ENCODE measurements at places on chromosomes 3 and 15. TPM values are rescaled to one million over a fixed set of nuclear protein-coding genes. Genes with fewer than 3 reads are reported as not detected.

DNA sequence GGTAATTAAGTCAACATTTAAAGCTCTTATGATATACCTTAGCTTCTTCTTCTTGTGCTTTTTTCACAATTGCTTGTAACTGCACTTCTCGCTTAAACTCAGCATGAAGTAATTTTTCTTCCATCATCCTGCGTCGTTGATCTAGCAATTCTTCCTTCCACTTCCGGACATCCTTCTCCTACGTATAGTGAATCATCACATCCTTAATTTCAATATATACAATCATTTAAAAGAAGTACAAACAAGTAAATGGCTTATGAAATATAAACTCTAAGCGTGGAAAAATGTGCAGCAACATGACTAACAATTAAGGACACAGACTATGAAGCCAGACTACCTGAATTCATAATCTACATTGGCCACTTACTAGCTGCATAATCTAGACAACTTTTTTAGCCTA, 151.4 kb downstream of the SCAPER start:
- no peak for DNase-seq

SCAMP5 gene
- 3.9 TPM for total RNA-seq

DNA sequence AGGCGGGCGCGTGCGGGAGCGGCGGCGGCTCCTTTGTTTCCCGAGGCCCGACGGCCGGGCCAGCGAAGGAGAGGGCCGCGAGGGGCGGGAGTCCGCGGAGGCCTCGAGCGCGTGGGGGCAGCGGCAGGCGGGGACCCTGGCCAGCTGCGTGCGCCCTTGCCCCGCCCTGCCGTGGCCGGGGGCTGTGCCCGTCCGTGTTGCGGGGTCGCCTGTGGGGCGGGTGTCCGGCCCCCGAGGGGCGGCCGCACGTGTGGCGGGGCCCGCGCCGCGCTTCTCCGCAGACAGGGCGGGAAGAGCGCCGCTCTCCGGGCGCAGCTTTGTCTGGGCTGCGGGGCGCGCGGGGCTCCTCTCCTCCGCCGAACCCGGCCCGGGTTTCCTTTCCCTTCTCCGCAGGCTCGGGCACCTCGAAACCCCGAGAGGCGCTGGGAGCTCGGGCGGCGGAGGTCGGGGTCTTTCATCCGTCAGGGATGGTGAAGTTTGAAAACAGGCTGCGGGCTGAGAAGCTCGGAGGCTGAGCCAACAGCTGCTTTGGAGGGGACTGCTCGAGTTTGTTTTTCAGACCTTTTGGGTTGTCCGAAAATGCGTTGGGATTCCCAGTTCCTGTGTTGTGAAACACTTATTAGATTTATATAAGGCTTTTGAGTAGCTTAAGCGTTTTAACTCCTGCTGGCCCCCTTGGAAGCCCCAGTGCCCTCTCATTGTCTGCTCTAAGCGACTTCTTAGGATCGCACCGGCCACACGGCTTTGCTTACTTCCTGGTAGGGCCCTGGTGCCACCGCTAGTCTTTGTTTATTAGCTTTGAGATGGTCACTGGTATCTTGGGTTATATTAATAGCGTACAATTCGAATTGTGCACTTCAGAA, 817 bp downstream of the USP3 start:
- peak; percentile 21 for DNase-seq

ANKUB1 gene
- not detected for total RNA-seq

FETUB gene
- not detected for total RNA-seq

GRCh38 chr15:48851956-48852355, 26.0 kb upstream of the EID1 start:
- DNase-seq = no peak

GRCh38 chr3:57983734-57984518, 24.3 kb upstream of the FLNB start:
- DNase-seq = no peak

All from T-helper 17 cell (primary cell).